ENCODE measurements at places on chromosomes 5 and 9. TPM values are rescaled to one million over a fixed set of nuclear protein-coding genes. Genes with fewer than 3 reads are reported as not detected.

The BRINP1 gene
- not detected for total RNA-seq

- no peak for DNase-seq
Observed at GRCh38 chr9:27701016-27701415, 127.7 kb upstream of the C9orf72 start.

- no peak for DNase-seq
Observed at GRCh38 chr9:78026947-78027346, 4.7 kb downstream of the GNAQ start.

- DNase-seq: no peak
Observed at GRCh38 chr5:156031181-156031580, 295.8 kb upstream of the SGCD start.

DNA sequence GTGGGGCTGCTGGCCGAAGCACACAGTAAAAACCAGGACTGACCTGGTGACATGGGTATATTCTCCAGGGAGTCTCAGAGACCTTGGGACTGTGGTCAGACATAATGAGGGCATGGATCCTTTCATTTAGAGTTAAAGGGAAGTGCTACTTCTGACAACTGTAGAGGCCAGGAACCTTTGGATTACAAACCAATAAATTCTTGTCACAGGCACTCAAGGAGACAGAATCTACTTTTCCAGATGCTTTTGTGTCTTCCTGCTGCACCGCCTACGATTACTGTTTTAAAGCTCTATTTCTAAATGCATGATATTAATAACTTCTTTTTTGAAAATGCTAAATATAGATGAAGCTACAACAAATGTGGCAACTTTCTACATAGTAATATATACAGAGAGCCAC, 106.5 kb upstream of the LPAR1 start:
- DNase-seq: no peak
